DMS153 (cell line): ENCODE measurements at places on chromosomes 5 and 9.

DNA sequence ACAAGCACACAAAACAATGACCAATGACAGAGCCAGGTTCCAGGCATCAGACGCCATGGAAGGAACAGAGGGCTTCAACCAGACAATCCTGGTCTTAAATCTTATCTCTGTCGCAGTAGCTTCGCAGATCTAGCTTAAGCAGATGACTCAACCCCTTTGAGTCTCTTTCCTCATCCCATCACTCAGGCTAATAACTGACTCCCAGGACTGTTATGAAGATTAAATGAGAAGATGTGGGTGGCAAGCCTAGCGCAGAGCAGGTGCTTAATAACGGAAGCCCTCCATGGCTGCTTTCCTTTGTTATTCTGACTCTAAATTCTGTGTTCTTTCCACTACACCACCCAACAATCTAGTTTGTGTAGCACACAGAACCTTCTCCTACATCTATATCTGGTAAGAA is 110.9 kb downstream of the SLC24A2 start:
- no peak for DNase-seq

DNA sequence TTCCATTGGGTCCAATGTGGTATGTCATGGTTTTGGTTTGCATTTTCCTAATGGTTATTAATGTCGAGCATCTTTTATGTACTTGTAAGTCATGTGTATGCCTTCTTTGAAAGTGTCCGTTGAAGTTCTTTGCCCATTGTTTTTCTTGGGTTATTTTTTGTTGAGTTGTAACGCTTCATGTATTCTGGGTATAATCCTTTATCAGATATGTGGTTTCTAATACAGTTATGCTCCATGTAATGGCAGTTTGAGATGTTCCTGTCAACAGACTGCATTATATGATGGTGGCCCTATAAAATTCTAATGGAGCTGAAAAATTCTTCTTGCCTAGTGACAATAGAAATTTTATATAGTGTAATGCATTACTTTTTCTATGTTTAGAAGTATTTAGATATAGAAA is 17.2 kb downstream of the RIC1 start:
- DNase-seq, result no peak

DNA sequence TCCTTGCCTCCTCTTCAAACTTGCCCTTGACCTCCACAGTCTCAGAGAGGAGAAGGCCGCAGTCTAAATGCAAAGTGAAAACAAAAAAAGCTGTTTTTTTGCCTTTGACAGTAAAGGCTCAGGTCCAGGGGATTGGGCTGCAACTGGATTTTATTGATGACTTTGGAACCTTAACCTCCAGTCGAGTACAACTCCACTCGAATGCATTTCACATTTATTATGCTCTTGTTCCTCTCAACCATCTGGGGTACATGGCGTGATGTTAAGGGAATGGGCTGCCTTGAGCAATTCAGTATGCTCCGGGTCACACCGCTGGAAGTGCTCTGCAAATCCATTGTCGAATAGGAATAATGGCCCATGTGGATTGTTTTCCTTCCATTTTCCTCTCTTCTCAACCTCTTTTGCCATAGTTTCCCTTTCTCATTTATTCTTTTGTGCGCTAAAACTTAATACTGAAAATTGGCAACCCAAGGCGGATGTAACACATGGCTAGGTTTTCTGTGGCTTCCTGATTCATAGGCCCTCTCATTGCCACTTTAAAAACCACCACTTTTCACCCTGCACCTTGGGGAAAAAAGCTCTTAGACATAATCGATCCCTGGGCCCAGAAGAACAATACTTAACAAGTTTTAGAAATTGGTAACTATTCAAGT is 34.3 kb downstream of the ITK start:
- no peak for DNase-seq

- DNase-seq, result no peak
These were observed 42.3 kb upstream of the MATR3 start for GRCh38 chr5:139251281-139251687.

DNA sequence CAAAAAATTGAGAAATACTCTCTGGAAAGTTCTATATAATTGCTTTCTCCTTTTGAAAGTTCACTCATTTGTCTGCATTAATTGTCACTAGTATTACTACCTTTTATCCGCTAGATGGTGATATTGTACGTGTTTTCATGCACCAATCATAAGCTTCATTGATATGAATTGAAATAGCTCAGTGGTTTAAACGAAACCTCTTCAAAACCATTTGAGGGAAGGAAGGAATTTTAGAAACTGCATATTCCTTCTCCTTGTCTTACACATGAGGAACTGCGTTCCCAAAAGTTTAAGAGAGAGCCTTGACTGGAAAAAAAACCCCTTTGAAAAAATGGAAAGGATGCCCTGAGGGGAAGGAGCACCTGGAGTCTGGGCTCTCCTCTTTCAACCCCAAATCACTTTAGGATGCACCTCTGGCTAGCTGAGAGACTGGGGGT is 98.6 kb downstream of the YTHDC2 start:
- peak; percentile 1 for DNase-seq
